Activated naive CD8-positive, alpha-beta T cell treated with anti-CD3 and anti-CD28 coated beads, Interleukin-2, amount 50 U/mL, for 24 hours (primary cell): ENCODE measurements at places on chromosomes 7 and 10.

DNA sequence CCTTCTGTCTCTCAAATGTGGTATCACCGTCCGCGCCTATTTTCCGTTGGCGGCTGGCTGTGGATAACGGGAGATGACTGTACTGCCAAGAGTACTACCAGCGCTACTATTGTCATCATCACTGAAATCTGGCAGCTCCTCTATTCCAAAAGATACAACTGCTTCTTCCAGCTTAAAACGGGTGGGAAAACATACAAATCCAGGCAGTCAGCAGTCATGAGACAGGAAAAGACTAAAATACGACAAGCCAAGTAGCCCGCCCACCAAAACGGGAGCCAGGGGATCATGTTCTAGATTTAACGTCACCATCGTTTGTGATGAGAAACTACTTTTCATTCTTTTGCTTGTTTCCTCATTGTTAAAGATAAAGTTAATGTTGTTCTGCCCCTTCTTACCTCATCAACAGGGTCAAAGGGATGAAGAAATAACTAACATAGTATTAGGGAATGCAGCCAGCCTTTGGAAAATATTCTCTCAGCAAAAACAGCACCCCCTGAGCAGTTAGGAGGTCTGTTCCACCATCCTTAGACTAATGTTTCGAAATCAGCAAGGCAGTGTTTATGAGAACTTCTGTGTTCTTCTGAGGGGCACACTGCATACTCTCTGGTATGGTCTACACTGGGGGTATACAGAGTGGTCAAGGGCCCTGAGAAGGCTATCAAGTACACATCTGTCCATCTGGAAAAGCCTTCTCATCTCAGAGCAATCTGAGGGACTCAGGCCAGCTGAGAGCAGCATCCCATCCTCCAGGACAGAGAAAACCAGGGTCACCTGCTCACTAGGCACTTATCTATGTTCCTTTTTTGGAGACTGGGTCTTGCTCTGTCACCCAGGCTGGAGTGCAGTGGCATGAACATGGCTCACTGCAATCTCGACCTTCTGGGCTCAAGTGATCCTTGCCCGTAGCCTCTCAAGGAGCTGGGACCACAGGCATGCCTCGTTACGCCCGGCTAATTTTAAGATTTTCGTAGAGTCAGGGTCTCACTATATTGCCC lies 47.5 kb downstream of the GNA12 start:
- DNase-seq, result no peak

GRCh38 chr7:149748076-149748874 lies 25.1 kb downstream of the ZNF467 start:
- no peak for DNase-seq

GRCh38 chr10:70911386-70911785 lies 23.0 kb upstream of the PCBD1 start:
- DNase-seq, result no peak

DNA sequence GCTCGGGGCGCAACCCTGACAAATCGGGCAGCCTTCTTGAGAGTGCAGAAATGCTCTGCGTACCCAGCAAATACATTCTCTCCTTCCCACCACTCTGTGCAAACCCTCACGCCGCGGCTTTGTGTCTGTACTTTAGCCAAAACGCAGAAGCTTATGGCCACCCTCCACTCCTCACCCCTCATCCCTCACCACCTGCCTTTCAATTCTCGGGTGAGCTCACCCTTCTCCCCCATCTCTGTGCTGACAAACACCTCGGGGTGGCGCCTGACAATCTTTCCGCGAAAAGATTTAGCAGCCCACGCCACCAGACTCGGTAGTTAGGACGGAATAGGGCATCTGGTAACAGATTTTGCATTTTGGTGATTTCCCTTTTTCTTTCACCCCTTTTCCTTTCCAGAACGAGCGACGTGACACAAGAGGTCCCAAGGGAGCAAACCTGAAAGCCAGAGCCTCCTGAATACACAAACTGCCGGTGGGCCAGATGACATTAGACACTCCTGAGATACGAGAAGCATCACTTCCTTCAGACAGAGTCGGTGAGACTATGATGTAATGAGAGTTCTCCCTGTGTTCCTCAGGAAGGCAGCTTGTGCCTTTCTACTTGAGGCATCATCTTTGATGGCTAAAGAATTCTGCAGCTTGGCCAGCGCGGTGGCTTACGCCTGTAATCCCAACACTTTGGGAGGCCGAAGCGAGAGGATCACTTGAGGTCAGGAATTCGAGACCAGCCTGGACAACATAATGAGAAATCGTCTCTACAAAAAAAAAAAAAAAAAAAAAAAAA lies 671 bp upstream of the ATAD1 start:
- DNase-seq, result peak; percentile 69

DNA sequence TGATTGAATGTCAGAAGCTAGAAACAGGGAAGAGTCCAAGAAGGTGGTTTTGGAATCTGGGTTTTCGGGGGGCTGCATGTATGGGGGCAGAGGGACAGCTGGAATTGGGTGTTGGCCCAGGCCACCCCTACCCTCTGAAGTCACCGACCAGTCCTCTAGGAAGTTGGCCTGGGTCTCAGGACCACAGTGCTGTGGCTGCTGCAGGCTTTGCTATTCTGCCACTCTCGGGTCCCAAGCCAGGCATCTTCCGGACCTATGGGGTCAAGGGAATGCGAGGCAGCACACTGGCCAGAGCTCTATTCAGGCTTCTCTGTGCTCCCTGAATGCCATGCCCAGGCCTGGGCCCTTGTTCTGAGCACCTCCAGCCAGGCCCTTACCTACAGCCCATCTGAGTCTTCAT lies 13.2 kb downstream of the FGF8 start:
- no peak for DNase-seq

DNA sequence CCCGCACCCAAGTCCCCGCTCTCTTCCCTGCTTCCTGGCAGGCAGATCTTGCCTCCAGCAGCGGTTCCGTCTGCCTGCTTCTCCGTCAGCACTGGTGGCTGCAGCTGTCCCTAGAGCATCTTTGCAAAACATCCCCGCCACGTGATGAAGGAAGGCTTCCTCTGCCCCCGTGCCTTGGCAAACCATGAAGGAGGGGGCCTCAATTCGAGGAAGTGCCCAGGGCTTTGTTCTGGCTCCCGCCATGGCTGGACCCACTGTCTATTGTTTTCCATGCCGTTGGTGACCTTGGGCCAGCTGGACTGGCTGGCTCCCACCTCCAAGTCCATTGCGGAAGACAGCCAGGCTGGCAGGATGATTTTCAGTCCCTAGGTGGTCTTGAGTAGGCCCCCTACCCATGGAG lies 13.2 kb upstream of the AQP1 start:
- no peak for DNase-seq

DNA sequence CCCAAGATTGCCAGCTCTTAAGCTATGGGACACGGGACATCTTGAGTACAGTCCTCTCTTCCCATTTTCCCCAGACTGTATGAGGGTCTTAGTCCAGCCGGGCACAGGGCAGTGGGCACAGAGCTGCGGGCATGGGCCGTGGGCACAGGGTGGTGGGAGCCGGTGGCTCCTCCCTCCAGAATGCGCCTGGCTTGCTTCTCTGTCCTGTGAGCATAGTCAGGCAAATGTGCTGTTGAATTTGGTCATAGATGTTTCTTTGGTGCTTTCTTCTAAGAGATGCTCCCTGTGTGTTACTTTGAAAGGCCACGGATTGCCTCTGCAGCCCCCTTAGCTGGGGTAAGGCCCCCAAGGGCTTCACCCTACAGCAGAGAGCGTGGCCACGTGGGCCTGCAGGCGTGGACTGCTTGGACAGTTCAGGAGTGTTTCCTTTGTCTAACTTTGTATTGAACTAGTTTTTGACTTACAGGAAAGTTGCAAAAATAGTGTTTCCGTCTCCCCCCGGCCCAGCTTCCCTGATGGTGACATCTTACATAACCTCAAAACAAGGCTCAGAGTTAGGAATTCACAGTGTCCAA lies 24.7 kb downstream of the LRRC27 start:
- DNase-seq, result no peak

- DNase-seq, result no peak
Observed at GRCh38 chr10:131162866-131163843, 148.4 kb downstream of the TCERG1L start.

DNA sequence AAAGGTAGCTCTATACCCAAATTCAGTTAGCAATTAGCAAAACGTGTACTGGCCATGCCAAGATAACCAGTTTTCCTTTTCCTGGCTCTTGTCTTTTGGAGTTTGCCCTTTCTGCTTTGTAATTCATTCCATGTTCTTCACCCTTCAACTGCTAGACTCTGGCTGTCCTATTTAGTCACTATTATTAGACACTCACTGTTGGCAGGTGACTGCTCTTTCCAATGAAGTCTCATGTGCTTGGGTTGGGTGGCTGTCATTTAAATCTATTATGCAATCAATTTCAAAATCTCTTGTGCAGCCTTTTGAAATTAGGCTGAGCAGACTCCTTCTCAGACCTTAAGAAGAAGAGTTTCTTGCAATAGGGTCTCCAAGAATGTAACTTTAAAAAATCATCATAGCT lies 266.5 kb downstream of the GPR158 start:
- no peak for DNase-seq

DNA sequence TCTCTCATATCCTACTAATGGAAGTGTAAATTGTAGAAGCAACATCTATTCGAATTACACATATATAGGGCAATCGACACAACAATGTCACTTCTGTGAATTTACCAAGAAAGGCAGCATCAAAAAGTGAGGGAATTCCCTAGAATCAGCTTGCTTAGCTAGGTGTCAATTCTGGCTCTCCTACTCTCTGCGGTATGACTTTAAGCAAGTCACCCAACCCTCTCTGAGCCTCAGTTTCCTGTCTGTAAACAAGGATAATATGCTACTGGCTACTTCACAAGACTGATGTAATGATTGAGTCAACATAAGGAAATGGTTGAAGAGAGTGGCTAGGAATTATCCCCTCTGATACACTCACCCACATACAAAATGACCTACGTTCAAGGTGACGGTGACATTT lies 19.4 kb downstream of the CCDC6 start:
- no peak for DNase-seq

DNA sequence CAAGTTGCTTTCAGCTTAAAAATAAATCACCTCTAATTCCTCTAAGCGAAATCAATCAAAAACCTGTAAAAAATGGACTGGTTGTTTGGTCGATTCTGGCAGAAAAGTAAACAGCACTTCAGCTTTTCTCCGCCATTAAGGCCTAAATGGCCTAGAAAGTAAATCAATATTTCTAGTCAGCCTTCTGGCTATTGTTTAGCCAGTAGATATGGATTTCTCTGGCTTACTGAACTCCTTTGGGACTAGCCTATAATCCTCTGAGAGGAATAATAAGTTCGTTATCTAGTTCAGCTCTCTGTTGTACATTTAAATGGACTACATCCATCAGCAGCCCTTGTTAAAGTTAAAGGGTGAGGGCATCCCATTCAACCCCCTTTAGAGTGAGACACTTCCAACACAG lies 400.1 kb upstream of the ETV1 start:
- DNase-seq, result no peak

GRCh38 chr7:128427289-128427891 lies 17.6 kb upstream of the IMPDH1 start:
- no peak for DNase-seq
